ENCODE measurements at places on chromosomes 1 and 21. TPM values are rescaled to one million over a fixed set of nuclear protein-coding genes. Genes with fewer than 3 reads are reported as not detected.

DNA sequence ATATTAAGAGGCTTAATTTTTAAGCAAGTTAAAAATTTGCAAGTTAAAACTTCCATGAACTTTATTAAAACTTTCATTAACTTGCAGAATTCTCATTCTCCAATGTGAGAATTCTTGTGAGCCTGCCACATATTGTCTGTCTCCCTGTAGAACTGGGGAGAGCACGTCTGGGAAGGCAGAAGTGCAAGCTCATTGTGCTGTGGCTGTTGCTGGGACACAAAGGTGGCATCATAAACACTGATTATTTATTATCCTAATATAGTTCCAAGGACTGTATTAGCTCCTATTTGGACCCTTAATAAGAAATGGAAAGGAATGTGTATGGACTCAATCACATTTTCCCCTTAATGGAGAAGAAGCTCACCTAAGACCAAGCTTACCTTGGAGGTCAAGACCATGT lies 68.7 kb upstream of the MROH9 start:
- DNase-seq: no peak

GRCh38 chr21:37367336-37367702 lies 746 bp downstream of the DYRK1A start:
- DNase-seq: no peak

GRCh38 chr1:50095716-50096115 lies 13.0 kb upstream of the ELAVL4 start:
- no peak for DNase-seq

- no peak for DNase-seq
Observed at GRCh38 chr1:171166361-171166760, 18.7 kb upstream of the FMO2 start.

DNA sequence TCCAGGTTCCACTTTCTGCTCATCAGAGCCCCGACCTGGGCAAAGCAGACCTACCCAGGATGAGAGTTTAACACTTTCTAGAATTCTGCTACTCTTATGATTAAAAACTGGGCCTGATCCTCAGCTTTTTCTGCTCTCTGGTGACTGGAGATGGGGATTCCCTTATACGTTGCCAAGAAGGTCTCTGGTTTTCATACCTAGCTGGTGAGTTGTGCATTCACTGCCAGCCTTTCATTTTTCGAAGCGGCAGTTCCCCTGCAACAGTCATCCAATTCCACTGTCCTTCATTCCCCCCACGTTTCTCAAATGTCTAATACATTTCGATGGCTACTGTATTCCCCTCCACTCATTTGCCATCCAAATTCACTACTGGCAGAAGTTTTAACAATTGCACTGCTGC lies 135.3 kb downstream of the ADSS2 start:
- no peak for DNase-seq

APOBEC4 gene
- not detected for total RNA-seq

DNA sequence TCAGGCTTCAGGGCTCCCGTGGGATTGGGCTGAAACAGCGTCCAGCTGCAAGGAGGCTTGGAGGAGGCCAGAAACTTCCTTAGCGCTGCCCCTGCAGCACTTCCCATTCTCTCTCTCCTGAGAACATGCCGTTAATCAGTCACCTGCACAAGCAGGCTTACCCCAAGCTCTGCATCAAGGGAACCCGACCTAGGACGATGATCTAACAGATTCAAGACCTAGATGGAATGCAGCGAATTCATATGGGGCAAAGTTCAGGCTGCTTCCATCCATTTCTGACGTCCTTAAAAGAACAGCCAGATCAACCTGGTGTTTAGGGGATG lies 114.1 kb downstream of the ERG start:
- no peak for DNase-seq

IFI44L gene
- total RNA-seq: 6.5 TPM

- no peak for DNase-seq
Observed at GRCh38 chr1:33280091-33280661, 23.9 kb downstream of the ZNF362 start.

IGSF3 gene
- total RNA-seq: 11.7 TPM

DNA sequence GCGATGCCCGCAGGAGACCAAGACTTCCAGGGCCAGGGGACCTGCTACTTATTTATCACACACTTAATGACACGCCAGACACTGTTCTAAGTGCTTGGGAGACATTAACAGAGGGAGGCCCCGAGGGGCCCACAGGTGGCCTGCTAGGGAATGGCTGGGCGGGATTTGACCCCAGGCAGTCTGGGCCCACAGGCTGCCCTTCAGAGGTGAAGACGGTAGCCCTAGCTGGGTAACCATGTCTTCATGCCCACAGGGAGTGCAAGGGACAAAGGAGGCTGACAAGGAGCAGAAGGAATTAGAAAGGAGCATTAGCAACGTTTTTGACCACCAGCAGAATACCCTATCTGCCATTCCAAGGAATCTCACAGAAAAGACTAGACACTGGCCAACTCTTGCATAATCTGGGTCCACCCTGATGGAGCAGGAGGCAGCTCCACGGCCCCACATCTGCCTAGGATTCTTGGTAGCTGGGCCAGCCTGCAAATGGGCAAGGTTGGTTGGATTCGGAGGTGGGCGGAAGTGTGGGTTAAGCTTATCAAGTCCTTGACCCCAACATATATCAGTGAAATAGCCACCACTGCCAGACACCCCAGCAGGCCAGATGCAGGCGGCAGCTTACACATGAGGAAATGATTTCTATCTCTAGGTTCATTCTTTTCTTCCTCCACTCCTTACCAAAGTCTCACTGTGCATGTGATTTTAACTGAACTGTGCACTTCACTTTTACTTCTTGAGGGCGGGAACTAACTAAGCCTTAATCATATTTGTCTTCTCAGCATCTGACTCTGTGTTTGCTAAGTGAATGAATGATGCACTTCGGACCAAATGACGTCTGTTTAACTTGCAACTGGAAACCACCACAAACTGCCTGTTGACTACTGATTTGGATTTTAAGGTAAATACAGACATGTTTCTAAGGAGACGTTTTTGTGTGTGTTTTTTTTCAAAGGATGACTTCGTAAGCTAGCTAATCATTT lies 3.4 kb upstream of the ETS2 start:
- DNase-seq: no peak

- DNase-seq: no peak
Observed at GRCh38 chr1:25867210-25867991, 8.1 kb downstream of the PAQR7 start.

GRCh38 chr1:160682983-160683865 lies 28.4 kb downstream of the CD48 start:
- no peak for DNase-seq

DNA sequence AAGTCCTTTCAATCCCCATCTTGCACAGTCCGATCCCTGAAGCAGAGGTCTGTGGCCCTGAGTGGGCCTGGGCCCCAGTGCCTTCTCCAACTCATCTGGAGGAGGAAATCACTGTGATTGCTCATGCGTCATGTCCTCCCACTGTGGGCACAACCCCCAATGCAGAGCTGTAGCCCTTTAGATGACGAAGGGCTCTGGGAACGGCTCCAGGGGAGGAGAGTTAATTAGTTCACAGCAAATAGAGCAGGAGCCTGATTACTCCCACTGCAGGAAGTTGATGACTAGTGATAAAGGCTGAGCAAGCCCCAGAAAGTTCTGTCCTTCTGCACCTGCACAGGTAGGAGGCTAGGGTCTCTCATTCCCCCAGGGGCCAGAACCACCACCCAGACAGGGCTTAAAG lies 111.5 kb downstream of the CCDC185 start:
- DNase-seq: no peak

GRCh38 chr1:1470626-1471388 lies 758 bp upstream of the ATAD3B start:
- no peak for DNase-seq

PLA2G2D gene
- total RNA-seq: not detected

All from left ventricle myocardium superior (tissue), 1 donor.